ENCODE measurements at places on chromosomes 4 and X. TPM values are rescaled to one million over a fixed set of nuclear protein-coding genes. Genes with fewer than 3 reads are reported as not detected.

FATE1 gene
- not detected for total RNA-seq

DNA sequence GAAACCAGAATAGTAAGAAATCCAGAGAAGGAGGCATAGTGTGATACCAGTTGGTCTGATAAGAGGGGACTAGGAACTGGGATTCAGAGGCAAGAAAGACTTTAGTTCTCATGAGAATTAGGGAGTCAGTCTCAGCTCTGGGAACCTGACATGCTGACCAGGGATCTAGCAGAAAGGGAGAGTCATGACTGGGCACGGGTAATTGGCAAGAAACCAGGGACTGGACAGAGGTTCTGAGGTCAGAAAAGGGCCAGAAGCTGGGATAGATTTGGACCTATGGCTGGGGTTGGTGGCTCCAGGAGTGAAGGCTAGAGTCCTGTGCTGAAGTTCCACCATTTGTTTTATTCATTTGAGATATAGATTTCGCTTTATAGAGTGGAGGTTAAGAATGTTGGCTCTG lies 110.2 kb upstream of the C1GALT1C1 start:
- DNase-seq: no peak

GRCh38 chrX:70025464-70025863 lies 24.3 kb downstream of the AWAT2 start:
- no peak for DNase-seq

DNA sequence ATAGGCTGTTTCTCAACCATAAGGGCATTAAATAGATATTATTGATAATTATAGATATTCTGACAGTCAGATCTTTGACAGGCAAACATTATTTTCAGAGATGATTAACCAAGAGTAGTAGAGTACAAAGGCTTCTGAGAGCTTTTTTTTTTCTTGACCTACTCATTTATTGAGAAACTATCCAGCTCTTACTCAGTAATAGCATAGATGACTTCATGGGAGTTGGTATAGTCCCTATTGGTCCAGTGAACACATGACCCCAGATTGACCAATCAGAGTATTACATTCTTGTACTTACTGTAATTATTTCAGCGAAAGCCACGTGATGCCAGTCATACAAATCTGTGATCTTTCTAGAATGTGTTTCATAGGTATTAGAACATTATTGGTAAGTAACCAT lies 508.7 kb downstream of the FSTL5 start:
- DNase-seq: no peak

DNA sequence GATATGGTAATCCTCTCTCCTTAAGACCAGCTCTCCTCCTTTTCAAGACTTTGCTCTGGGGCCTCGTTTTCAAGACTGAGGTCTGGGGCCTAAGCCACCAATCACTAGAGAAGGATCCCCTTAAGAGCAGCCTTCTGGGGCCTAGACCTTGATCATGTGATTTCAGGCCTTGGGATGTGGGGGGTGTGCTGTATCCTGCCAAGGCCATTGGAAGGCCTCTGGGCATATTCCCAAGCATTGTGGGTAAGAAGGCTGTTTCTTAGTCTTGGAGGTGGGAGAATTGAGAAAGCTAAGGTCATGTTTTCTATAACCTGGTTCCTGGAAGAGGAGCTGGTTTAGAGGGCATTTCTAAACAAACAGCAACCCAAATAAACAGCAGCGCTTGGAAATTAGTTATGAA lies 12.1 kb downstream of the TMEM164 start:
- no peak for DNase-seq

- DNase-seq: no peak
Observed at GRCh38 chrX:70029863-70030262, 19.9 kb downstream of the AWAT2 start.

GRCh38 chr4:109649872-109650271 lies 53.4 kb downstream of the CASP6 start:
- DNase-seq: no peak

DNA sequence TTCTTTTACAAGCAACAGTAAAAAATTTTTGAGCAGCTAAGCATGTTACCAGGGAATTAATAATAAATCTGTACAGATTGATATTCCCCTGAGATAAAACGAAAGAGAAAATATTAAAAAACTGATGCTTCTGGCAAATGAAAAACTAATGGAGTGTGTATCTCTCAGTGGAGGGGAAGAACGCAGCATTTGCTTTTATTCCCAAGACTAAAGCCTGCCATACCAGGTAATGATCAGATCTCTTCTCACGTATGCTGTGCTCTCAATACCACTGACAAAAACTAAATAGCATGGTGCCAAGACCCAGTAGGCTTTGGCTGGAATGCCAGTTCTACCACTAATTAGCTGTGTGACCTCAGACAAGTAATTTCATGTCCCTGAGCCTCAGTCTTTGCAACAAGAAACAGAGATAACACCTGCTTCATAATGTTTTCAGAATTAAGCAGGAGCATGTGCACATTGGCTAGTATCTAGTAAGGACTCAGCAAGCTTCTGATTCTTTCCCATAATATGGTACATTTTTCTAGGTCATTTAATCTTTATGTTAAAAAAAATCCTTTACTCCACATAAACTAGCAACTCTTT lies 179.6 kb downstream of the CENPC start:
- DNase-seq: no peak

GRCh38 chr4:127560755-127561154 lies 72.0 kb upstream of the INTU start:
- DNase-seq: no peak

- DNase-seq: no peak
Observed at GRCh38 chrX:1851527-1851926, 236.7 kb downstream of the ASMT start.

- DNase-seq: peak; percentile 62
Observed at GRCh38 chrX:40266490-40267333, 169.0 kb upstream of the BCOR start.

- no peak for DNase-seq
Observed at GRCh38 chr4:71268166-71268565, 70.7 kb upstream of the SLC4A4 start.

- no peak for DNase-seq
Observed at GRCh38 chr4:145528601-145529000, 46.9 kb downstream of the SMAD1 start.

GRCh38 chrX:46543441-46543840 lies 1.8 kb downstream of the ZNF674 start:
- DNase-seq: no peak
